Stimulated activated CD4-positive, alpha-beta T cell treated with anti-CD3 and anti-CD28 coated beads, Interleukin-12 subunit alpha, Interleukin-12 subunit beta, amount 100 ng/mL, for 24 hours (primary cell): ENCODE measurements at places on chromosomes 7 and 10.

DNA sequence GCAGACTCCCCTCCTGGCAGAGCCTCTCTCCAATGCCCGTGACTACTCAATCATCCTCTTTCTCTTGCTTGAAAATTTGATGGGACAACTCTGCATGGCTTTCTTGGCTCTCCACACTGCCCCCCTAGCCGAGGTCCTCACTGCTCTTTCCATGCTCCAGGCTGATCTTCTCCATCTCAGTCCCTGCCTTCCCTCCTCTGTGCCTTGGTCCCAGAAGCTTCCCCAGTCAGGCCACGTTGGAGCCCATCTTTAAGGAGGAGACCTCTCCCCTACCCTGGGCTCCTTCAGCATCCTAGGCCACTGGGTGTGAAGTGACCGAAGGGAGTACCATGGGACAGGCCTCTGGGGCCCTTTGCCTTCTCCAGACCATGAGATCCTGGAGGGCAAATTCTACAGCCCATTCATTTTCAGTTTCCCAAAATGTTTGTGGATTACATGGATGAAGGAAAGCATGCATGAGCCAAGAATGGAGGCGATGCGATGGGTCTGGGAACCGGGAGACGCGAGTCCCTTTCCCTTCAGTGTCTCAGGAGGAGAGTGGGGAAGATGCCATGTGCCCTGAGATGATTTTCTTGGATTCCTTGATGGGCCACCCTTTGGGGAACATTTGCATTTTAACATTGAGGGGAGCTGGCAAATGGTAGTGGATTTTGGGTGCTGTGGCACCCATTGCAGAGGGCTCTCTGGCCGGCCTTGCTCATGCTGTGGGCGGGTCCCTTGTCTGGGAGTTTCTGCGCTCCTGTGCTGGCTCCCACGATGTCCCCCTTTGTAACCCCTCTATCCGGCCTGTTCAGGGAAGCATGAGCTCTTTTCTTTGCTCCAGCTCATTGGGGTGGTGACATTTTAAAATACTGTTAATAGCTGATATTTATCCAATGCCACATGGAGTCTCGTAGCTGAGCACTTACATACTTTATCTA lies 376.6 kb downstream of the RPS24 start:
- no peak for DNase-seq

DNA sequence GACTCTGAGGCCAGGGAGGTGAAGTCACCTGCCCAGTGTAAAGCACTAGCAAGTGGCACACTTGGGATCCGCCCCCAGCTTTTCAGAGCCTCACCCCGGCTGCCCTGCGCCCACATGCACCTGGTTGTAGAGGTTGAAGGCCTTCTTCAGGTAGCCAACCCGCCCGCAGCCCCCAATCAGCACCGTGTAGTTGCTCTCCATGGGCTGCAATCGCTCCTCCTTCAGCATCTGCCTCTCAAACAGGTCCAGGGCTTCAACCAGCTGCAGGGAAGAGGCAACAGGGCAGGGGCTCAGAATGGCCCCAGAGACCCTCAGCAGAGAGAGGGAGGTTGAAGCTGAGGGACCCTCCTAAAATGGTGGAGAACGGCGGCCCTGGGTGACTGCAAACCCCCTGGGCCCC lies 5.4 kb downstream of the PTCD1 start:
- no peak for DNase-seq

DNA sequence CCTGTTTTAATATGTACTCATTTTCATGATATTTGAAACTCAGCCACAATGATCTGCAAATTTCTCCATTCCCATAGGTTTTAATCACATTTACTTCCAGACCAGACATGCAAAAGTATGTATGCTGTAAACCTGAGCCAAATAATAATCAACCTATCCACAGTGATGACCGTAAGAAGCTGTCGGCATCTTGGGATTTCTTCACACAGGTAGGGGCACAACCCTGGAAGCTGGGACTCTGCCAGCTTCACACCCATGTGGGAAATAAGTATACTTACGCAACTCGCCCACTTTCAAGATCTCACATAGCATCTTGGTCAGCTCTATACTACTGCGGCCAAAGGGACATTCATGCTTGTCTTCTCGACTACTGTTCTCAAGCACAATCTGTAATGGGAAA lies 352.3 kb downstream of the ELMO1 start:
- DNase-seq, result no peak

DNA sequence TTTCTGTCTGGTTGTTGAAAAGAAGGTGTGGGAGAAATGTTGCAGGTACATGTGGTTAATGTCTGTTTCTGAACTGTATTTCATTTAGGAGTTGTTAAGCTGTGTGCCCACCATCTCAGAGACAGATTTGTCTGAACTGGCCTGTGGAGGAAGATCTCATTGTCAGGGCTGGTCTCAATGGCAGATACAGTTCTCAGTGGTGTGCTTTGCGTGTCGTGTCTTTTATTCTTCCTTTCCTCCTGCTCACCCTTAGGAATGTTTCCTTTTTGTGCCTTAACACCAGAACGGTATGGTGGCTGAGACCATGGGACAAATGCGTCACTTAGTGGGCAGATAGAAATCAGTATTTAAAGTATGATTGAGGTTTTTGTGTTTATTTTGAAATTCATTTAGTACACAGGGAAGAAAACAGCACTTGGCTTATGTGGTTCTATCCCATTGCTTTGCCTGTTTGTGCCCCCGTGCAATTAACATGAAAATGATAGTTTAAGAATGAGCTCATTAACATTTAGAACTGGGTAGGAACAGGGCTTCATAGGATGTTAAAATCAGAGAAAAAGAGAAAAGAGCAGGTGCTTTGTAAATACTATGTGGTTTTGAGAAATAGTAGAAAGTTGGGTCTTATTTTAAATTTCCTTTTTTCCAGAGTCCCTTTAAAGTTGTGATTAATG lies 112.6 kb downstream of the AUTS2 start:
- no peak for DNase-seq

- DNase-seq, result no peak
These were observed 182.2 kb upstream of the FZD1 start for GRCh38 chr7:91082038-91082437.

GRCh38 chr7:47576031-47576865 lies 5.7 kb downstream of the TNS3 start:
- no peak for DNase-seq

DNA sequence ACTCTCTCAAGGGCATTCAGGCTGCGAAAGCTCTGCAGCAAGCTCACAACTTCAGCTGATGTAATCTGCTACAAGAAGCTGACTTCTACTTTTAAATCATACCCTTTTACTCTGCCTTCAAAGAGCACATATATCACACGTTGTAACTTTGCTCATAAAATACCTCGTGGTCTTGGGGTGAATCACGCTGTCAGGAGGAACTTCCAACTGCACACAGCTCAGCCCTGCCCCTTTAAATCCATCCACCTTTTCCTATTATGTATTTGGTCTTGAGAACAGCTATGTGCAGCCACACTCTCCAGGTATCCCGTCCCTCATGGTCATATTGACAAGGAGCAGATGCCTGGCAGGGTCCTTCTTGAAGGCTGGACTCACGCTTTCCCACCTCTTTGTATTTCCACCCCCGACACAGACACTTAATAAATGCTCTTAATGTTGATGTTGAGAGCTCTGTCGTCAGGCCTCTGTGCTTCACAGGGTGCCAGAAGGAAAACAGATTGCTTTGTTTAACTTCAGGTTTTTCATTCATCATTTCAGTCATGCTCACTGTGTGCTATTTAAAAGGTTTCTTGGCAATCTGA lies 47.6 kb downstream of the ICA1 start:
- DNase-seq, result no peak

DNA sequence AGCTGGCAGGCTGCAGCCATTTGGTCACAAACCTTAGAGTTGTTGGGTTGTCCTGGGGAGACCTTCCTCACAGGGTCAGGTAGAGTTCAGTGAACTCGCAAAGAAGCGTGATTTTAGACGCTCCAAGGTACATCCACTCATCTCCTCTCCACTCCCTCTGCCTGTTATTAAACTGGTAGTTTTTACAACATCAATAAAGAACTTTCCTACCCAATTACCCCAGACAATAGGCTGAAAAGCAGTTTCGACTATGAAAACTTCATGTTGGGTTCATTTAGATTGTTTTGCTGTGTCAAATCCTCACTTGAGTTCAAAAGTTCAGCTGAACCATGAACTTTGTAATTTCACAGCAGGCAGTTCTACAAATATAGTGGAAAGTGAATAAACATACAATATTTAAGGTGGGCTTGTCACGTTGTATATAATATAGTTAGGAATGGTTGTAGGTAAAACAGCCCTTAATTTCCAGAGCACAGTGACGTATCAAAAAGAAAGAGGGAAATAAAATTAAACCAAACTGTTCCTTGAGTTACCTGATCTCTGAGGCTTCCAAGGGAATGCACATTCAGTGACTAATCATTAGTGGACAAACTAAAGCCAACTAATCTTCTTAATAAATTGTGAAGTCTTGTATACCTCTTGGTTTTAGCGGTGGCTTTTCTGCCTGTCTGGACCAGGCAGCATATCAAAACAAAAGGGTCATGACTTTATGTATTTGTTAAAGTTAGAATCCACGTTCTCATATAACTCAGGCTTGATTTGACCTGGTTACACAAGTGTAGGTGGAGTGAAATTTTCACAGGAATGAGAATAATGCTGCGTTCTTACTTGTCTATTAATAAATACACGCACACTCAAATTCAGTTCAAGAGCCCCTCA lies 100.5 kb downstream of the CYP26A1 start:
- DNase-seq, result no peak

DNA sequence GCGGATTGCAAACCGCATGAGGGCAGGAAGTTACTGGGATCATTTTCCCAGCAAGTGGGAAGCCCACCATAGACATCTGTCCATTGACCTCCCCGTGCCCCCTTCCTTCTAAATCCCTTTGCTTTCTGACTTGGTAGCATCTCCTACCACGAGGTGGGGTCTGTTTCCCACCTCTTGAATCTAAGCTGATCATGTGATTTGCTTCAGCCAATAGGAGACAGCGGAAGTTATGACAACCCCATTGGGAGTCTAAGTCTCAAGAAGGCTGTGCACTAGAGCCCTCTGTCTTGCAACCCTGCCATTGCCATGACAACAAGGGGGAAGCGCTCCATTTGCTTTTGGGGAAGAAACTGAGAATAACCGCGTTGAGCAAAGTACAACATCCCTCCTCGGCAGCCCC lies 39.2 kb upstream of the CARD11 start:
- no peak for DNase-seq

DNA sequence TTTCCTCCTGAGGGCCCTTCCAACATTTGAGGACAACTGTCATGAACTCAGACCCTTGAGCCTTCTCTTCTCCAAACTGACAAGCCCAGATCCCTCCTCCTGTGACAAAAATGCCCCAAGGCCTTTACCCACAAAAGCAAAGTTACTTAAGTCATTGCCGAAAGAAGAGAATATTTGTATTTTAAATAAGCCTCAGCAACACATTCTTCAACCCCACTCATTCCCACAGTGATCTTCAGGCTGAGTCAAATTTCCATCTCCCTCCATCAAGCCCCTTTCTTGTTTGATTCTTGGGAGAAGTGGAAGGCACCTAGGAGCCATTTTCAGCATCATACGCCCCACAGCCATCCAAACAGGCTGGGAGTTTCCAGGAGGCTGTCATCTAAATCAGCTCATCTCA lies 150.8 kb upstream of the PDE1C start:
- no peak for DNase-seq

- DNase-seq, result no peak
These were observed 110.3 kb upstream of the TNRC18 start for GRCh38 chr7:5533821-5534367.

GRCh38 chr7:134254311-134254710 lies 62.4 kb downstream of the SLC35B4 start:
- no peak for DNase-seq

GRCh38 chr7:68456469-68456868 lies 1141.8 kb upstream of the AUTS2 start:
- DNase-seq, result no peak

- DNase-seq, result no peak
These were observed 61.1 kb upstream of the ARID5B start for GRCh38 chr10:61840403-61840802.

GRCh38 chr7:15582773-15583172 lies 21.0 kb upstream of the AGMO start:
- no peak for DNase-seq

DNA sequence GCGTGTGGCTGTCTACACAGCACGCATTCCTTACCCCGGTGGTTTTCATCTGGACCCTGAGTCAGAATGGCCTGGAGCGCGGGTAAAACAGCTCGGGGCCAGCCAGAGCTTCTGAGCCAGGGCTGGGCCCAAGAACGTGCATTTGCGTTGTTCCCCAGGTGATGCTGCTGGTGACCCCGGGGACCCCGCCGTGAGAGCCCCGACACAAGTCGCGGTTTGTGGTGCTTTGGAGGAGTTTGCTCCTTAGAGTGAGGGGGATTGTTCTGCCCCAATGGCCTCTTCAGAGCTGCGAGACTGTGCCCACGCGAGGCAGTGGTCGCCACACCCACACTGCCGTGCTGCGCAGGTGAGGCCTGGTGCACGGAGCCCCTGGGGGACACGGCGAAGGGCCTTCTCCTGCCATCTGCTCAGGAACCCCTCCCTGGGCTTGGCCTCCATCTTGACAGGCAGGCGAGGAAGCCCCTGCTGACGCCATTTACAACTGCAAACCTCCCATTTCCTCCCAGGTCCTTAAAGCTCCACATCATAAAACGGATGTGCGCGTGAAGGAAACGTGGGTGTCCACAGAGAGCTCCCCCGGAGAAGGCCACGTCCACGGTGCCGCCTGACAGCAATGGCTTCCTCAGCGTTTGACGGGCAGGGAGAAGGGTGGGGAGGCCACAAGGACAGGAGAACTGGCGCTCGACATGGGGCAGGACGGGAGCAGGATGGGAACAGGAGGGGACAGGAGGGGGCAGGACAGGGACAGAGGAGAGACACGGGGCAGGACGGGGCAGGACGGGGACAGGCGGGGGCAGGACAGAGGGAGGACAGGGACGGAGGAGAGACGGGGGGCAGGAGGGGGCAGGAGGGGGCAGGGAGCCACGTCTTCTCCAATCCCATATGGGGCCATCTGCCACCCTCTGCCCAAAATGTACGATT lies 477.2 kb downstream of the DNAJB6 start:
- DNase-seq, result no peak

DNA sequence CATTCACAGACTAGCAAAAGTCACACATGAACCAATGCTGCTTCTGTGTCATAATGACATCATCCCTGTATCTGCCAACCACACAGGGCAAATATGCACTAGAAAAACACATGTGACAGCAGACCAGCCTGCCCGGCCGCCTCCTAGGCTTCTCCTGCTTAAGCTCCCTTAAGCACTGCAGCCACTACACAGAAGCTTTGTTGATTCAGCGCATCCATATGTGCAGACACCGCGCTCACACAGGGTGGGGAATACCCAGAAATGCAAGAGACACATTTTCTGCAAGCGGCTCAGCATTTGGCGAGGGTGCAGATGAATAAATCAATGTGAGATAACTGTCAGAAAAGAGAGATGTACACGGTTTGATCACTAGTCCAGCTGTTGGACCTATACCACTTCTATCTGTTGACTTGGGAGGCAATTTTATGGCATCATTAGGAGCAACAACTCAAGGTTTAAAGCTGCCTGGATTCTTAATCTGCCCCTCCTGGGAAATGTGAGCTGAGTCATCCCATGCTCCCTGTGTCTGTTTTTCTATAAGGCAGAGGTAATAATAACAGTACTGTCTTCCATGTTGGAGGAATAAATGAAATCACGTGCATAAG lies 33.4 kb downstream of the CPXM2 start:
- no peak for DNase-seq

GRCh38 chr10:96334616-96335526 lies 23.9 kb downstream of the OPALIN start:
- no peak for DNase-seq
